ENCODE measurements at places on chromosomes 1 and 21.

- DNase-seq, result no peak
These were observed 25.6 kb downstream of the PDC start for GRCh38 chr1:186435336-186435735.

DNA sequence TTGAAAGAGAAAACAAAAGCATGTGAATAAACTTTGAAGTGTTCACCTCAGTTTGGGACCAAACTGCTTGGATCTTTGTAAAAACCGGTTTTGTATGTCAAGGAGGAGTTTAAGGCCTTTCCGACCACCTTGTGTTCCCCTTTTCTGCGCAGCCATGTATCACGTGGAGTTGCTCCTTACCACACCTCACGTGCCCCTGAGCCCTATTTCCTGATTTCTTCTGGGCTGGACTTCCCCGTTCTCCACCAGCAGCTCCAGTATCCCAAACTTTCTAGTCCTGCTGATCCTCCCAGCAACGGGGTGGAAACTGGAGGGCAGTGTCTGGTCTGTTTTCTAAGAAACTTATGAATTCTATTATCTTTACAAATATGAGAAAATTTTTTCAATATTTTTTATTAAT lies 1.6 kb upstream of the SH3D21 start:
- DNase-seq, result no peak

GRCh38 chr21:43034826-43035225 lies 40.8 kb downstream of the CBS start:
- no peak for DNase-seq

GRCh38 chr1:162560303-162561036 lies 1.1 kb upstream of the UAP1 start:
- DNase-seq, result no peak

DNA sequence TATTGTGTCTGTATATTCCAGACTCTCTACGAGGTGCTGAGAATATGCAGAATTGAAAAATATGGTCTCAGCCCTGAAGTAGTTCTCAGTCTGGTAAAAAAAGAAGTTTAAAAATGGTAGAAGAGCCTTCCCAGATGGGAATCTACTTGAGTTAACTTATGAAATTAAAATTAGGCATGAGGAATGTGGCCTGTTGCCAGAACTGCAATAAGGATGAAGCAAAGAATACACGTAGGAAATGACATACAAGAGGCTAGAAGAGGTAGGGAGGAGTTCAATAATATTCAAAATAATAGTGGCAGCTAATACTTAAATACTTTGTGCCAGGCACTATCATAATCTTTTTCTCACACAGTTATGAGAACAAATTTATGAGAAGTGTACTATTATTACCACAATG lies 6.3 kb downstream of the ASPM start:
- no peak for DNase-seq

GRCh38 chr1:116981521-116982037 lies 20.0 kb upstream of the CD101 start:
- DNase-seq, result no peak

DNA sequence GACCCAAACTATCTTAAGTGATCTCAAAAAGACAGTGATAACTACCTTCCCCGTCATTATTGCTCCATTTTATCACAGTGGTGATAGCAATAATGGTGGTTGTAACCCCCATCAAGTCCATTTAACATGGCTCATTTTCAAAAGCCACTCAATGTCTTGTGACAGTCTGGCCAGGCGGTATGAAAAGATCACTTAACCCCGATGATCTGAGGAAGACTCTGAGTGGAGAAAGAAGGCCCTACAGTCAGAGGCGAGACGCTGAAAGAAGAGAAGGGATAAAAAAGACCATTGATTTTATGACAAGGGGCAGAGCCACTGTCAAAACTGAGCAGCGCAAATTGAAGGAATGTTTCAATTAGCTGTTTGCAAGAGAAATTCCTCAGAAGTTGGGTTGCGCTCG lies 417.2 kb upstream of the PBX1 start:
- DNase-seq, result no peak

- no peak for DNase-seq
These were observed 282.2 kb downstream of the CACNA1E start for GRCh38 chr1:181765451-181766026.

- no peak for DNase-seq
These were observed 10.0 kb downstream of the PLA2G2D start for GRCh38 chr1:20109223-20109856.

DNA sequence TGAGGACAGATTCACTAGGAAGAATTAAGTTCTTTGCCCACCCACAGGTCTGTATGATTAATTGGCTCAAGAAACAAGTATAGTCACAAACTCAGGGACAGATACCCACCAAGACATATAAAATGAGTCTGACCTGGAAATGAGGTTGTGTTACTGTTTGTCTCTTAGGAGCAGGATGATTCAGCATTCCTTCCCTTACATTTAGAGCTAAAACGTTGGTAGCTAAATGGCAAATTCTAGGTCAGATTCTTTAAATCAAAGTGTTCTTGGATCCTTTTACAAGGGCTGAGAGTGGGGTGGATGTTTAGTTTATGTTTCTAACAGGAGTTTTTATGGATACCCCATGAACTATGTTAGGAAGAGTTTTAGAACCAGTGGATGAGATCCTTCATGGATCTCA lies 4.7 kb downstream of the RIMKLA start:
- DNase-seq, result no peak

All from fibroblast of skin of left biceps (primary cell).